Thoracic aorta endothelial cell (primary cell): ENCODE measurements at places on chromosomes 4 and X. TPM values are rescaled to one million over a fixed set of nuclear protein-coding genes. Genes with fewer than 3 reads are reported as not detected.

Gene HSFX2
- 0.13 TPM in 1 of 2 replicates, not detected in the other for total RNA-seq

Gene FAAH2
- 0.07 and 0.66 TPM in 2 replicates for total RNA-seq

Gene PLAC8
- total RNA-seq = 0.22 TPM in 1 of 2 replicates, not detected in the other

Gene MAGED4
- total RNA-seq = 5.7 and 7.0 TPM in 2 replicates

Gene NHSL2
- 38.0 and 71.1 TPM in 2 replicates for total RNA-seq

Gene TRIM75
- total RNA-seq = not detected in 2 replicates
